ENCODE measurements at places on chromosomes 7 and 10.
A peak's percentile ranks its signal among the peaks of the same experiment; 100 is the strongest.

- H3K27ac ChIP-seq: peak overlapping the region; percentile 18
- no peaks in the 10 kb centered on the region for H3K27me3 ChIP-seq
- H3K4me1 ChIP-seq: peaks cover 43% of the 10 kb centered on the region
- no peaks in the 10 kb centered on the region for H3K36me3 ChIP-seq
Measured at GRCh38 chr7:18555968-18556367, 60.4 kb downstream of the HDAC9 start.

DNA sequence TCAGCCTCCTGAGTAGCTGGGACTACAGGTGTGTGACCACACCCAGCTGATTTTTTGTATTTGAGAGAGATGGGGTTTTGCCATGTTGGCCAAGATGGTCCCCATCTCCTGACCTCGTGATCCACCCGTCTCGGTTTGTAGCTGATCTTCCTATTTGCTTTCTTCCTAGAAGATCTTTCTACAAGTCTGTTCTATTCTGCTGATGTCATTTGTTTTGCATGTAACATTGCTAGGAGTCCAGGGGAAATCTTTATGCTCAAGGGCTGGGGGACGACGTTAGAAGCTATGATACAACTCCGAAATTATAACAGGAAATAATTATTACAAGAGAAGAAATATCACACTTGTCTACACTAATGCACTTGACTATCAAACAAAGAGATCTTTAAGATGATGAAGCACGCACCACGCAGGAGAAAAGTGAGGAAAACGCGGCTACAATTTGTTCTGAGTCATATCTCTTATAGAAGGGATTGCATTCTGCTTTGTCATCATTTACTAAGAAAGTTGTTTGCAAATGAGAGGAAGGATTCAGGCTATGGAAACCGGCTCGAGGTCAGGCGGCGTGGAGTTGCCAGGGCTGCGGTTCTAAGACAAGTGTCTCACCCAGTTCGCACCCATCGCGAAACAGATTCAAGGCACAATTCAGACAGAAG lies 103.0 kb upstream of the CARD11 start:
- no peaks in the 10 kb centered on the region for H3K27me3 ChIP-seq
- no peak overlapping the region for H3K27ac ChIP-seq
- H3K36me3 ChIP-seq: no peaks in the 10 kb centered on the region
- no peak overlapping the region for H3K4me3 ChIP-seq
- DNase-seq: no peak

GRCh38 chr7:1362301-1362700 lies 97.0 kb downstream of the MICALL2 start:
- H3K4me1 ChIP-seq: no peaks in the 10 kb centered on the region
- no peak for DNase-seq
- no peak overlapping the region for H3K27ac ChIP-seq
- H3K36me3 ChIP-seq: no peaks in the 10 kb centered on the region

GRCh38 chr10:48656241-48656913 lies 28.3 kb upstream of the WDFY4 start:
- H3K27me3 ChIP-seq: no peaks in the 10 kb centered on the region
- peak; percentile 71 for DNase-seq
- peak overlapping the region; percentile 87 for H3K4me3 ChIP-seq
- peak overlapping the region; percentile 78 for H3K27ac ChIP-seq
- no peaks in the 10 kb centered on the region for H3K36me3 ChIP-seq

Data from thoracic aorta (tissue), 2 donors.